ENCODE measurements at places on chromosomes 1 and 21.

GRCh38 chr1:33501309-33501708 is 28.9 kb downstream of the ZSCAN20 start:
- DNase-seq: no peak

GRCh38 chr21:17201741-17202260 is 311.0 kb upstream of the CXADR start:
- DNase-seq: no peak

DNA sequence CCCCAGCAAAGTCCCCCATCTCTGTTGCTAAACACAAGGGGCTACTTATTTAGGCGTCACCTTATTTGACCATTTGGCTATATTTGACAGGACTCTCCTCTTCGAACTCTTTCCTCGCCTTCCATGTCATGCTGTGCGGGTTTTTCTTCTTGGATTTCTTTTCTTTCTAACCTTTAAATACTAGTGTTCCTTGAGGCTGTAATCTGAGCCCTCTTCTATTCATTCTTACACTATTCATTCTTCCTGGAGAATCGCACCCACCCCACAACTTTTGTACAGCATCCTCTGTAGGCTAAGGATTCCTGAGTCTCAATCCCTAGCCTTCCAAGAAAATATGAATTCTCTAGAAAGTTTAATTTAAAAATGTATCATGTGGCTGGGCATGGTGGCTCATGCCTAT is 61.7 kb upstream of the C1orf115 start:
- no peak for DNase-seq

DNA sequence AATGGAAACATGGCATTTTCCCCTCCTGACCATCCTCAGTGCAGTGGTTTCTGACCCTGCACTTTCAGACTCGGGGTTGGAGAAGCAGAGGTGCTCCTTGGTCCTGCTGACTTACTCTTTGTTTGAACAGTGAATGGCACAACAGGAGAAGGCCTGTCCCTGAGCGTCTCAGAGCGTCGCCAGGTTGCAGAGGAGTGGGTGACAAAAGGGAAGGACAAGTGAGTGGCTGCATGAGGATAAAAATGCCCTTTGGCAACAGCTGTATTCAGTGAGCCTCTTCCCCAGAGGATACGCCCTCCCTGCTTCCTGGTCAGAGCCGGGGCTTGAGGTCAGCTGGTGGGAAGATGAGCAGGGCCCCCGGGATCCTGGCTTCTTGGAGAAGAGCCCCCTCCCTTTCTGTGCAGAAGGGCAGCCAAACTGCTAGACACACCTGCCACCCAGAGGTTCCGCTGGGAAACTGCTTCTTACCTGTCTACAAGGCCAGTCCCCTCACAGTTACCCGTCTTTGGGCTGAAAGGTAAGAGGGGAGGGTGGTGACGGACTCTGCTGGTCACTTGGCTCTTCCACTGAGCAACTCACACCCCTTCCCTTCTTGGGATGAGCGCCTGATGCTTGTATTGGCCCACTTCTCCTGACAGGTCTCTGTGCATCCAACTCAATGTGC is 16.6 kb downstream of the NPL start:
- DNase-seq: no peak

- no peak for DNase-seq
These were observed 47.8 kb downstream of the UROD start for GRCh38 chr1:45059829-45060228.

- DNase-seq: peak; percentile 31
These were observed 17.1 kb upstream of the TMEM9 start for GRCh38 chr1:201171063-201172036.

- peak; percentile 53 for DNase-seq
These were observed 45.2 kb downstream of the CAMK2N1 start for GRCh38 chr1:20440785-20441200.

DNA sequence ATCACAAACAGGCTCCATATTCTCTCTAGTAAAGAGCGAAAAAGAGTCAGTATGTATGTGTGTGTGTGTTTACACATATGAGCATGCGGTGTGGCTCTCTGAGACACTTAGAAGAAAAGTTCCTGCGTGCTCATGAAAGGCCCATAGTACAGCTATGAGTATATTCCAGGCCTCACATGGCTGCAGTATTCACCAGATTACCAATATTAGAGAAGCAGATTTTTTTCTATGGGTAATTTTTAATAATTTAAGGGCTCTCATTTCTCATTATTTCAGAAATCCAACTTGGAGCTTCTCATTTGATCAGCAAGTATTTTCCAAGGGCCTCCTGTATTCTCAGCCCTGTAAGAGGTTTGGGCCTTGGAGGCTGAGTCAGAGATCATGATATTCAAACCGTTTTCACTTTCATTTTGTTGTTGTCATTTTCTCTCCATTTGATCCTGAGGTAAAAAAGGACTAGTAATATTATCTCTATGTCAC is 232.9 kb upstream of the SGIP1 start:
- DNase-seq: peak; percentile 59

All from fibroblast of pulmonary artery (primary cell).